ENCODE measurements at places on chromosomes 11 and 22.

GRCh38 chr11:34637303-34637702 is 16.4 kb downstream of the EHF start:
- no peak for DNase-seq

DNA sequence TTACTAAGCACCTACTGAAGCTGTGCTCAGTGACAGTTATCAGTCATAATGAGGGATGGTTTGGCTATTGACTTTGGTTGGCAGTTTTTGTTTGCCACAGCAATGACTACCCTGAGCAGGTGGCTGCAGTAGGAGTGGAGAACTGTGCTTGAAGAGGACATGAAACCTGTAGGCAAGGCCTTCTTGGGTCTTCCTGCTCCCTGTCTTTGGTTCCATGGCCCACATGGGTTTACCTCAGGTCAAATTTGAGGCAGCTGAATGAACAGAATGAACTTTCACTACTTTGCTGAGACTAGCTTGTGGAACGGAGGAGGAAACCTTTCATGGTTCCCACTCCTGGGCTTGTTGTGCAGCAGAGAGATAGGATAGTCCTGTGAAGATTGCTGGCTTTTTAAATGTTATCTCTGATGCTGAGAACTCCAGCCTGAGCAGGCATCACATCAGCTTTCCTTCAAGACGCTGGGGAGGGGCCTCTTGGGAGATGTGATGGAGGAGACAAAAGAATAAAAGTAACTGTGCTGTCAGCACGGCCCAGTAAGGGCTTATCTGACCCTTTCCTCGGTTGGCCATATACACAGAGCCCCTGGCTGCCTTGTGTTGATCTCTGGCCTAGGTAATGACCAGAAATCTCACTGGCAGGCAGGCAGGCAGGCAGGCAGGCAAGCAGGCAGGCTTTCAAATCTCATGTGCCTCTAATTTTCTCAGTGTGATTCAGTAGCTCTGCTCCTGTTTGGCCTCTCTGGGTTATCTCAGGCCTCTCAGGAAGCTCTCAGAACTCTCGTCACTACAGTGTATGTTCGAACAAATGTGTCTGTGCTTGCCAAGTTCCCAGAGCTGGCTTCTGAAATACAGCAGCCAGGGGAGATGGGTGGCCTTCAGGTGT is 12.0 kb downstream of the STIM1 start:
- DNase-seq: no peak

DNA sequence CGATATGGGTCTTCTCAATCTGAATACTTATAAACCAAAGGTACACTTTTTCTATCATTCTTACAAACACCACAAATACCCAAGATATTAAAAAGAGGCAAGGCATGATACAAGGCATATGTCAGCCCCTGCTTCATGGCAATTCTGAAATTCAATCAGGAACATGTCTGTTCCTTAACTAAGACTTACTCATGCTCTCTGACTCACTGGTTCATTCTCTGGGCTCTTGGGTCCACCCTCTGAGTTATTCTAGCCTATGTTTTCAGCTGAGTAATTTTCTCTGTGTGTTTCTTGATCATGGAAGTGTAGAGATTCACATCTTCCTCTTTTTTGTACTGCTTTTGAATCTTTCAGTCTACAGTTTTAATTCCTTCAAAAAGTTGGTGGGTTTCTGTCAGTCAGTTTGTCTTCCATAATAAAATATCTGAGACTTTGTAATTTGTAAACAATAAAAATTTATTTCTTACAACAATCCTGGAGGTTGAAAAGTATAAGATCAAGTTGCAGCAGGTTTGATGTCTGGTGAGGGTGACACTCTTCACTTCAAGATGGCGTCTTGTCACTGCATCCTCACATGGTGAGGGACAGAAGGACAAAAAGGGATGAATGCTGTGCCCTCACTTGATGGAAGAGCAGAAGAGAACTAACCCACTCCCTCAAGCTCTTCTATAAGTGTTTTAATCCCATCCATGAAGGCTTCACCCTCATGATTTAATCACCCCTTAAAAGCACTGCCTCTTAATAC is 211.7 kb downstream of the FAM76B start:
- DNase-seq: peak; percentile 10

DNA sequence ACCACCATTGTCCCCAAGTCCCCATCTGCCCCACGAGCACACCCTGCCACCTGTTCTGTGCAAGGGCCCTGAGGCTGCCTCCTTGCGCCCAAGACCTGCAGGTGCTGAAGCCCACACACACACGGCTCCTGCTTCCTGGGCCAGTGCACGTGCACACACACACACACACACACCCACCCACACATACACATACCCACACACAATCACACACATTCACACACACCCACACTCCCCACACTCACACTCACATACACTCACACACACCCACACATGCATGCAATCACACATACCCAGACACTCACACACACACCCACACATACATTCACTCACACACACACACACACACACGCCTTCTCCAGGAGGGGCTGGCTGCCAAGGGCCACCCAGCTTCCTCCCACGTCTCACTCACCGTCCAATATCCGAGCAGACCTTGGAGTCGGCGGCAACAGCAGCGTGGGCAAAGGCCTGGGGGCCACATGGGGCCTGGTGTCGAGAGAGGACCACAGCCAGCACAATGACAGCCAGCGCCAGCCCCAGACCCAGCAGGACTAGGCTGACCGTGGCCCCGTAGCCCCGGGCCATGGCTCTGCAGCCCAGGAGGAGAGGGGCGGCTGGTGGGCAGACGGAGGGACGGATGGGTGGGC is 616 bp downstream of the GGT5 start:
- no peak for DNase-seq

DNA sequence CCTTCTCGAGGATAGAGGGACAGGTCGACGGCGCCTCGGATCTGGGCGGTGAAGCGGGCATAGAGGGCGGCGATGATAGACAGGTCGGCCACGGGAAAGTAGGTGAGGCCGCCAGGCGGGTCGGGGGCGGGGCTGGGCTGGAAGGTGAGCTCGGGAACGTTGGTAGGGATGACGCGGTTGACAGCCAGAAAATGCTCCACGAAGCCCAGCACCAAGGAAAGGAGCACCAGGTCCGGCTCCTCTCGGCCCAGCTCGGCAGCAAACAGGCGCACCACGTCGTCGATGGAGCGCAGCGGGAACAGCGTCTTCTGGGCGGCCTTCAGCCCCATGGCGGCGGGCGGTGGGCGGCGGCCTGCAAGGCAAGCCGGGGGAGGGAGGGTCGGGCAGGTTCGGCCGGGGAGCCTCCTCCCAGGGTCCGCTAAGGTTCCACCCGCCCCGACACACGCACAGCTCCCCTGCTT is 540 bp downstream of the MEN1 start:
- no peak for DNase-seq

DNA sequence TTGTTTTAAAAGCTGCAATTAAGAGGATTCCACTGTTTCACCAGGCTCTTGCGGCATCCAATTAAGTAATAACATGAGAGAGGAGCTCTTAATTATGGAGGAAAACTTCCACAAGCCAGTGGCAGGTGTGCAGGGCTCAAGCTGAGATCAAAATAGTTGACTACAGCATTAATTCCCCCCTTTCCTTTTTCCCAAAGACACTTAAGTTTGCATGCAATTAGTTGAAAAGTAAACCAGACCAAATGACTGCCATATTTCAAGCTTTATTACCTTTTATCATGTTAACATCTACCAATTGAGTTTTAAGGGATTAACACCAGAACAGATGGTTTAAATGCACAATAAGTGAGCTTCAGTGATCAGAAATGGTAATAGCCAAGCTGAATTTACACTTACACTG is 32.1 kb downstream of the FAM168A start:
- DNase-seq: no peak

- no peak for DNase-seq
These were observed 98.7 kb downstream of the ABTB2 start for GRCh38 chr11:34259087-34259486.

DNA sequence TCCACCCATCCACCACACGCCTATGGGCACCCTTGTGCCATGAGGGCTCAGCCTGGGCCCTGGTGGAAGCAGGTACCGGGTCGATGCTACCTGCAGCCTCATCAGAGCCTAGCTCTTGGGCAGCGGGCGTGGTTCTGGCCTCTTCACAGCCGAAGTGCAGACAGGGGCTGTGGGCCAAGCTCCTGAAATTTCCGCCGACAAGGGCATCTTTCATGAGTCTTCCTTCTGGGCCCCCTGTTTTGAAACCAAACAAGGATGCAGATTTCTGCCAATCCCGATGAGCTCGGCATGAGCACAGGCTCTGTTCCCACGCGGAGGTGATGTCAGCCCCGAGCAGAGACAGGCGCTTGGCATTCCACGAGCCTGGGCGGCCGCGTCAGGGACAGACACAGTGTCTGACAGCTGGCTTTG is 22.6 kb upstream of the MGAT3 start:
- no peak for DNase-seq

- DNase-seq: no peak
These were observed 30.8 kb upstream of the PICK1 start for GRCh38 chr22:38026130-38027111.

DNA sequence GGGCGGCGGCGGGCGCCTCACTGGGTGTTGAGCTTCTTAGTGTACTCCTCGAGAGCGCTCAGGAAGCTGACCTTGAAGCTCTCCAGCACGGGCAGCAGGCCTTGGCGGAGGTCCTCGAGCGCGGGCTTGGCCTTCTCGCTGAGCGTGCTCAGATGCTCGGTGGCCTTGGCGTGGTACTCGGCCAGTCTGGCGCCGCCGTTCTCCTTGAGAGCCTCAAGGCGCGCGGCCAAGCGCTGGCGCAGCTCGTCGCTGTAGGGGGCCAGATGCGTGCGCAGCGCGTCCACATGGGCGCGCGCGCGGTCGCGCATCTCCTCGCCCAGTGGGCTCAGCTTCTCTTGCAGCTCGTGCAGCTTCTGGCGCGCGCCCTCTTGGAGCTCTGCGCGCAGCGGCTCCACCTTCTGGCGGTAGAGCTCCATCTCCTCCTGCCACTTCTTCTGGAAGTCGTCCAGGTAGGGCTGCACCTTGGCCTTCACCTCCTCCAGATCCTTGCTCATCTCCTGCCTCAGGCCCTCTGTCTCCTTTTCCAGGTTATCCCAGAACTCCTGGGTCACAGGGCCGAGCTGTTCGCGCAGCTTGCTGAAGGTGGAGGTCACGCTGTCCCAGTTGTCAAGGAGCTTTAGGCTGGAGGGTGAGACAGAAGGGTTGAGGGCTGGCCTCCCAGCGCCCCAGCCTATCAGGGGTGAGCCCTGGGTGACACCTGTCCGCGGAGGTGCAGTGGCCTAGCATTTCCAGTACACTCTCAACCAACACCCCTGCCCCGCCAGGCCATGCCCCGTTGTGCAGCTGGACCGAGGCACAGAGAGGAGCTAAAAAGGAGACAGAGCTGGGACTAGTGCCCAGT is 1.4 kb downstream of the APOA1 start:
- peak; percentile 62 for DNase-seq

DNA sequence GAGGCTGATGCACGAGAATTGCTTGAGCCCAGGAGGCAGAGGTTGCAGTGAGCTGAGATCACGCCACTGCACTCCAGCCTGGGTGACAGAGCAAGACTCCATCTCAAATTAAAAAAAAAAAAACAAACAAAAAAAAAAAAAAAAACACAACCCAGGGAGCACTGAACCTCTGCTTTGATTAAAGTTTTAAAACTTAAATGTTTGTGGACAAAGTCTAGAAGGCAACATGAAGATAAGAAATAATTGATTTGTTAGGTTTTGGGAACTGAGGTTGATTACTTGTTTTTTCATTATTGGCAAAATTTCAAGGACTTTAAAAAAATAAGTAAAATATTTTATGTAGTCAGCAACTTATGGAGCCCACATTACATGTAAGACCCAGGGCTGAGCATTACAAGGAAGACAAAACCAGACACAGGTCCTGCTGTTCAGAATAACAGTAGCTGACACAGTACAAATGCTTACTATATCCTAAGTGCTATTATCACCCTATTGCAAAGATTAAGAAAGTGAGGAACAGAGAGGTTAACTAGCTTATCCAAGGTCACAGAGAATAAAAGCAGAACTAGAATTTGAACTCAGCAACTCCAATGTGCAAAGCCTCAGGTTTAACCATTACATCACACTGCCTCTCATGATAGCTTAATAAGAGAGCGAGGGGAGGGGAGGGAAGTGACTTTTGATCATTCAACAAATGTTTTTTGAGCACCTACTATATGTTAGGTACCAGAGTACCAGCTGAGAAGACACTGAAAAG is 2.3 kb upstream of the CRY2 start:
- no peak for DNase-seq

DNA sequence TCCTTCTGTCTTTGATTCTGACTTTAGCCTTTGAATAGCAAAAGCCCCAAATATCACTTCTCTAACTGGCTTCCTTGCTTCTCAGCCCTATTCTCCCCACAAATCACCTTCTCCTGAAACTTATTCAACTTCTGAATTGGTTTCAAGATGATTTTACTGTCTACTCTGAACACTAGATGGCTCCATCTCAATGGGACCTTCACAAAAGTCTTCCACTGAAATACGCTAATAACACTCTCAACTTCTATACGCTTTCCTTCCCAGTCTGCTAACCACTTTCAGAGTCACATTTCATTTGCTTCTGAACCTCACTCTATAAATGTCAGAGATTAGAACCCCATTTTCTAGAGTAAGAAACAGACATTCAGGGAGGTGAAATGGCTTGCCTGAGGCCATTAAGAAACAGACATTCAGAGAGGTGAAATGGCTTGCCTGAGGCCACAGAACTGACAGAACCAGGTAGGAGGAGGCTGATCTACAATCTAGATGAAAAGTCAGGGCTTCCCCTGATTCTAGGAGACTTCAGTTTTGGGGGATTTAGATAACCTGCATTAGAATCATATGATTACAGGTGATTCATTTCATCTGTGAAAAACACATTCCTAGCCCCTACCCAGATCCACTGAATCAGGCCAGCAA is 20.6 kb downstream of the MORC2 start:
- no peak for DNase-seq

DNA sequence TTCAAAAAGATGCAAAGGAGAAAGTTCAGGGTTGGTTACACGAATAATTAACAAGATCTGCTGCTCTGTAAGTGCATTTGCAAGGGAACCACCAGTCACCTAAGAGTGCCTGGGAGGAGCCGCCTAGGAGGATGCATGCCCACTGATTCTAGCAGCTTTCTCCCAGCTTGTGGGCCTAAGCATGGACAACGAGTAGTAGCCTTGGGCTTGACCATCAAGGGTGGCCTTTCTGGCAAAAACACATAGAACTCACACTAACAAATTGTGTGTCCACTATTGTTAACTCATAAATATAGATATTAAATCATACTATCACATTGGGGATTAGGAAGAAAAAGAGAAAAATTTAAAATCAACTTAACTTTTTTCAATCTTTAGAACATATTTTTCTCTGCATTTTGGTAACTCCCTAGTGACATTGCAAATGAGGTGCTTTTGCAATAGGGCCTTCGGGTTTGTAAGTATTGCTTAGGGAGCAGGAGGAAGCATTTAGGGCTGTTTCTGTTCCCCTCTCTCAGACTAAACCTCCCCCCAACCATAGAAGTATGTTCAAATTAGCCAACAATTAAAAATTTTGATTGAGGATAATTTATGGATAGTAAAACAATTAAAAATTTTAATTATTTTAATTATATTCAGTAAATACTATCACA is 57.3 kb upstream of the CEP295 start:
- DNase-seq: no peak

DNA sequence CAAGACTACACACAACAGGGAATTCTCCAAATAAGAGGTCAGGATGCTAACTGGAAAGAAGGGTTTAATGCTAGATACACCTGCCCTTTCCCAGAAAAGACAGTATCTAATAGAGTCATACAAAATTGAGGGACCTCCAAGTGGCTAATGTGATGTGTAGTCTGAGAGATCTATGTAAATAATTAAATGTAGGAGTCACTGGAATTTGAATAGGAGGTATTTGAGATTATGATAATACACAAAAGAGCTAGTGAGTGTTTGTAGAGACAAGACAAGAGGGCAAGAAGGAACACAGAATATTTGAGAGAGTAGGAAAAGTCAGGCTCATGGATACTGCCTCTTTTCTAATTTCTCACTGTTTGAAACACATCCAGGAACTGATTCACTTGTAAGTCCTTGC is 15.5 kb upstream of the INSC start:
- no peak for DNase-seq
